EH (cell line): ENCODE measurements at places on chromosomes 2 and 18.
A peak's percentile ranks its signal among the peaks of the same experiment; 100 is the strongest.

DNA sequence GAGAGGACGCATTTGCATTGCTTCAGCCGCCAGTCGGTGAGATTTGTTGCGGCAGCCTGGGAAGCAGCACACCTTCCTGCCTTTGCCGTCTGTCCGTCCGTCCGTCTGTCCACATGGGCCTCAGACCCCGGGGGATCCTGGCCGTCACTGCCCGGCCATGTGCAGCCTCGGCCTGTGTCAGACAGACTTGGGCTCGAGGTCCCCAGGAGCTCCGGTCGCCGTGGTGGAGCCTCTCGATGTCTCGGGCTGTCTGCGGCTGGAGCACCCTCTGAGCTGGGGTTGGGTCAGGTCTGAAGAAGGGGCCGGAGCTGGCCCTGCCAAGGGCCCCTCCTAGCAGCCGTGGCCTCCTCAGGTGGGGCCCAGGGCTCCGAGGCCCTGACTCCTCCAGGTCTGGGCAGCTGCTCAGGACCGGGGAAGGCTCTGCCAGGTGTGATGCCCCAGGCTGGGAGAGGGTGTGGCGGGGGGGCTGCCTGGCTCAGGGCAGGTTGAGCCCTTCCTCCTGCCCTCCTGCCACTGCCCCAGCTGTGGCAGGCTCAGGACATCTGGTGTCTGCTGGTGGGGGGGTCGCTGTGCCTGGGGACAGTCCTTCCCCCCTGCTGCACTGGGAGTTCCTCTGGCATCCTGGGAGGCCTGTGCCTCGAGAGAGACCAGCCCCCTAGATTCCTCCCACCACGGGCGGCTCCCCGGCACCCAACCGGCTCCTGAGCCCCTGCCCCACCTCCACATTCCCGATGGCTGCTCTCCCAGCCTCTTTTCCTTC, 11.8 kb downstream of the NEU4 start:
- DNase-seq, result no peak

- DNase-seq, result no peak
Observed at GRCh38 chr2:240462707-240463273, 27.3 kb downstream of the GPC1 start.

DNA sequence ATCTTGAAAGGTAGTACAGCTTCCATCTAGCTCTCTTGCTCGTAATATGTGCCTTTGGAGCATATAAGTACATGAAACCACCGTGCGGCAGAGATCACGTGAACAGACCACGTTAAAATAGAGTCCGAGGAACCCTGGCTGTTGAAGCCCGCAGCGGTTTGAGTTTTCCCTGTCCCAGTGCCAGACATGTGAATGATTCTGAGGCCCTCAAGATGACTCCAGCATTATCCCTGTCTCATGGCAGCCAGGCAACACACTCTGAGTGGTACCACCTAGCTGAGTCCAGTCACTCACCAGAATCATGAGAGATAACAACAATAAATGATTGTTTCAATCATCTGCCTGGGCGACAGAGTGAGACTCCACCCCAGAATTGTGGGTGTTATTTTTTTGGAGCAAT, 21.6 kb upstream of the AAK1 start:
- DNase-seq, result no peak

GRCh38 chr2:175187378-175187777, 5.9 kb upstream of the ATP5MC3 start:
- DNase-seq, result peak; percentile 44

- no peak for DNase-seq
Observed at GRCh38 chr18:72444798-72445155, 99.4 kb downstream of the CBLN2 start.

DNA sequence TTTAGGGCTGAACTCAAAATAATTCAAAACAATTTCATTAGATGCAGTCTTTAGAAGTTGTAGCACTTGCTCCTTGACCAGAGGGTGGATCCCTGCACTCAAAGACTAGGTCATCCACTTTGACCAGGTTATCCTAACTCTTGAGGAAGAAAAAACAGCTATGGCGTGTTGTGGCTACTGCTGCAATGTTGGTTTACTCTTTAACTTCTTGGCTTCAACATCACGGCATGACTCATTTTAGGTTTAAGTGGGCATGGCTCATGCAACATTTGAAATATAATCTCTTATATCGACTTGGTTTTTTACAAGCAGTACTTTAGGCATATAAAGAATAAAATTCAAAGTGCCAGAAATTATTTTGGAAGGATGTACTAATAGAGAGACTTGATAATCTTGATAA, 35.4 kb downstream of the ANKRD29 start:
- peak; percentile 87 for DNase-seq
